ENCODE measurements at places on chromosomes 4 and X.
A peak's percentile ranks its signal among the peaks of the same experiment; 100 is the strongest.

- DNase-seq: no peak
These were observed 240.1 kb downstream of the STIM2 start for GRCh38 chr4:27100713-27101112.

DNA sequence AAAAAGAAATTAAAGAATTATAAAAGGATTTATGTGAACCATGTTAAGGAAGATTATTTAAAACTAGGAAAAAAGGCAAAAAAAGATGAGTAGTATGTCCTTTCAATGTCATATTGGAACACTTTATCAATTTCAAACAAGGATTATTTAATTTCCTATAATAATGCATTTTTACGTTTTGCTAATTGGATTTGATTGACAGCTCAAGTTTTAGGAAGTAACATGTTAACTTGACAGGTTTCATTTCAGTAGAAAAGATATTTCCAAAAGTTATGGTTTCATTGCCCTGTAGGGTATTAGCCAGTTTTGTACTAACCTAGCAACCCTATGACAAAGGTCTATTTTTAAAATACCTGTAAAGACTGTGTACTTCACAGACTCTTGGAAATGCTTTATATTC lies 379.6 kb upstream of the ZFP42 start:
- no peak for DNase-seq

DNA sequence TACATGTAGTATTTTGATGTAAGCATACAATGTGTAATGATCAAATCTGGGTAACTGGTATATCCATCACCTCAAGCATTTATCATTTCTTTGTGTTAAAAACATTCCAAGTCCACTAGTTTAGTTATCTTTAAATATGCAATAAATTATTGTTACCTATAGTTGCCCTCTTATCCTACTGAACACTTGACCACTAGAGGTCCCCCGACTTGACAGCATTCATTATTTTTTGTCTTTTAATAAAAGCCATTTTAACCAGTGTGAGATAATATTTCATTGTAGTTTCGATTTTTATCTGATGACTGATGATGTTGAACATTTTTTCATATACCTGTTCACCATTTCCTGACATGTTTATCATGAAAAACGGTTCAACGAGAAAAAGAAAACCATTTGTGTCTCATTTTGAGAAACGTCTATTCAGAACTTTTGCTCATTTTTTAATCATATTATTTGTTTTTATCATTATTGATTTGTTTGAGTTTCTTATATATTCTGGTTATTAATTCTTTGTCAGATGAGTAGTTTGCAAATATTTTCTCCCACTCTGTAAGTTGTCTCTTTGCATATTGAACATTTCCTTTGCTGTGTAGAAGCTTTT lies 199.0 kb upstream of the CXXC4 start:
- DNase-seq: no peak

DNA sequence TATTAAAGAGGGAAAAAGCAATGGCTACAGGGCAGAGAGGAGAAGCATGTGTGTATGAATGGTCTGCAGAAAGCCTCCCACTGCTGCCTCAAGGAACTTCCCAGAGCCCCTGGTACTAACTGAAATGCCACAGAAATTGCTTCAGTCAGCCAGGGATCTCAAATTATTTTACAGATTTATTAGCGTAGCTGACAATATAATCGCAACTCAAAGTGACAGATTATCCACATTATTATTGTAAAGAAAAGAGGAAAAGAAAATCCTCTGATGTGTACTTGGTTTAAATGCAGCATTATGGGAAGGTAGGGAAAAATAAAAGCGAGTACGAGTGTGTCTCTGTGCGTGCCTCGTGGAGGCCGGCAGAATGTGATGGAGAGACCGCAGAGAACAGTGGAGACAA lies 202.7 kb downstream of the DCLK2 start:
- DNase-seq: no peak

DNA sequence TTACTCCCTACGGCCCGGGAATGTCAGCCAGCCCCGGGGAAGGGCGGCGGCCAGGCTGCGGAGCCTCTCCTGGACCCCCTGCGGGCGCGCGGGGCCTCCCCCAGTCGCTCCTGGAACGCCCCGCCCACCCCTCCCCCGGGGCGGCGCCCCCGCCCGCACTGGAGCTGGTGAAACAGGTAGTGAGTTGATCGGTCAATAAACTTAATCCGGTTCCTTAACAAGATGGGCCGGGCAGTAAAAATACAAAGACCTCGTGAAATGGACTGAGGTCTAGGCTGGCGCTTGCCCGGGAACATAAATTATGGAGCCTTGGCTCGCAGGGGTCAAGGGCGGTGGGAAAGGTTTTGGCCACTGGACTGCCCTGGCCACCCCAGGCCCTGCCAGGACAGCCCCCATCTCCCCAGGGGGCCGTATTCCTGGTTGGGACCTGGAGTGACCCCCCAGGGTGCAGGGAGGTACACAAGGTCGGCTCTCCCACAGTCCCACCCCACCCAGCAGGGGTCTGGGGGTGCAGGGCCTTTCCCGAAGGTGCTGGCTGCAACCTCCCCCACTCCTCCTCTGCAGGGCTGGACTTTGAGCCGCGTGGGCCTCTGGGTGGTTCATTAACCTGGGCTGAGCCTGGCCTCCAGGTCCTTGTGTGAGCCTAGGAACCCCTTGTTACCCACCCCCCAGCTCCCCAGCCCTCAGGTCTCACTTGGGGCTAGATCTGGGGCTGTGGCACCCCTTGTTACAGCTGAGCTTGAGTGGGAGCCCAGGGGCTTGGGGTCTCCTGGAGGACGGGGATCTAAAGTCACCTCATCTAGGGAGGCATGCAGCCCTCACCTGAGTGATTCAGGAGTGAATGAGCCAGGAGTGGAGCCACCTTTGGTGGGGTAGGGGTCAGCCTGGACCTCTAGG lies 2.5 kb downstream of the FGFR3 start:
- peak; percentile 49 for DNase-seq

DNA sequence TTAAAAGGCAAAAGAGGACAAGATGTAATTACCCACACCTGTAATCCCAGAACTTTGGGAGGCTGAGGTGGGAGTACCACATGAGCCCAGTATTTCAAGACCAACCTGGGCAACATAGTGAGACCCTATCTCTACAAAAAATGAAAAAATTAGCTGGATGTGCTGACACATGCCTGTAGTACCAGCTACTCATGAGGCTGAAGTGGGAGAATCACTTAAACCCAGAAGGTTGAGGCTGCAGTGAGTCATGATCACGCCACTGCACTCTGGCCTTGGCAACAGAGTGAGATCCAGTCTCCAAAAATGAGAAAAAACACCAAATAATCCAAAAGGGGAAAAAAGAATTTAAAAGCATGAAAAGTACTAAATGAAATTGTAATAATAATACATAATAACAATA lies 30.8 kb downstream of the NR0B1 start:
- no peak for DNase-seq

DNA sequence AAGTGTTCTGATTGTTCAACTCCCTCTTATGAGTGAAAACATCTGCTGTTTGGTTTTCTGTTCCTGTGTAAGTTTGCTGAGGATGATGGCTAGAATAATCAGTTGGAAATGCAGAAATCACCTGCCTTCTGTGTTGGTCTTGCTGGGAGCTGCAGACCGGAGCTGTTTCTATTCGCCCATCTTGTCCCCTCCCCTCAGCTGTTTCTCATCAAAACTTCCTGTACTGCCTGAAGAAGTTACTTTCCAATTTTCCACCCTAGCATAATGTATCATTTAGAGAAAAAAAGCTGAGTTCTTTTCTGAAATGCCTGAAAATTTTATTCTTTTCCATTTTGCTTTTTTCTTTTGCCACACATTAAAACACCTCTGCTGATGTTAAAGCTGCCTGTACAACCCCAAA lies 167.6 kb downstream of the TEX13A start:
- no peak for DNase-seq

GRCh38 chr4:165520086-165520485 lies 141.3 kb downstream of the CPE start:
- no peak for DNase-seq

GRCh38 chrX:54721424-54721823 lies 76.6 kb downstream of the ITIH6 start:
- DNase-seq: no peak

DNA sequence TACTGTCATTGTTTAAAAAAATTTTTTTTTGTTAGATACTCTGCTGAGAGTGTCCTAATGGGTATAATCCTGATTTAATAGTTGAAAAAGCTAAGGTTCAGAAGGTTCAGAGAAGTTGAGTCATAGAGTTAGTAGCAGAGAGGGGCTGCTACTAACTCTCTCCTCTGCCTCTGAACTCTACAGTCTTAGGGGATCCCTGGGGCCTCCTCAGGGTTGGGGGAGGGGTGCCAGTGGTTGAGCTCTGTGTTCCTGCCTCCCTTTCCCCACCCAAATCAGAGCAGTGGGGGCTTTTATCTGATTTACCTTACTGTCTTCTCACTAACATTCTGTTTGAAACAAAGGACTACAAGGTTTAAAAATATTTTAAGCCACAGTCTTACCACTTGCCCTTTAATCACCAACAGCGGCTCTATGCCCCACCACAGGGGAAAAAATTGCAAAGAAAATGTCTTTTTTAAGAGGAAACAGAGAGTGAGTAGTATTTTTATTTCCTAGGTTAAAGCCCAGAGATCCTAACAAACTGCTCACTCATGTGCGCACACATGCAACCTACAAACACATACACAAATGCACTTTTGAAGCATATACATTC lies 102.2 kb upstream of the ATP6AP2 start:
- no peak for DNase-seq

- DNase-seq: no peak
These were observed 23.0 kb downstream of the MAP7D3 start for GRCh38 chrX:136227948-136228838.

- DNase-seq: no peak
These were observed 592.1 kb downstream of the ARAP2 start for GRCh38 chr4:35652197-35652596.
